ENCODE measurements at places on chromosomes 5 and 9.
A peak's percentile ranks its signal among the peaks of the same experiment; 100 is the strongest.

DNA sequence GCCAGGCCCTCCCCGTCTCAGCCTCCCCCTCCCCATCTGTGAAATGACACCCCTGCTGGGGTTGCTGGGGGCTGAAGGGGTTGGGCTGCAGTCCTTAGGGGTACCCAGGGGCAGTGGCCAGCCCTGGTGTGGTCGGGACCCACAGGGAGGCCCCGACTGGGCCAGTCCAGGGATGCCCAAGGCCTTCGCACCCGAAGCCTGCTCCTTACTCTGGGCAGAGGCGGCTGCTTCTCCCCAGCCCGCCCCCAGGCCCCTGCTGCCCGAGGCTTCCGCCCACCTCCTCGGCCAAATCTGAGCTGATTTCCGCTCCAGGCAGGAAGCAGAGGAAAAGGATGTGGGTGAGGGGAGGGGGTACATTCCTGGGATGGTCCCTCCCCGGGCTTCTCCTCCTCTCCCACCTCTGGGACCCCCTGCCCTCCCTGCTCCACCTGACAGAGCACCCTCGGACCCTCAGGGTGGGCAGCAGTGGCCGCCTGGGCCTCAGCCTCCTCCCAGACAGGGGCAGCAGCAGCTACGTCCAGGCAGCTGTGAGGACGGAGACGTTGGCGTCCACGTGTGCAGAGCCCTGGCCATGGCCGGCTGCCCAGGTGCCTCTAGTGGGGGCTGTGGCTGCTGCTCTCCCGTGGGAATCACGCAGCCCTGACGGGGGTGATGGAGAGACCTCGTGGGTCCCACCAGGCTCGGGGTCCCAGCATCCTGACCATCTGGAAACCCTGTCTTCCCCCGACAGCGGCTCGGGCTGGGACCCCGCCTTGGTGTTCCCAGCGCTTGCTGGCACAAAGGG lies 4.2 kb upstream of the NRARP start:
- DNase-seq = no peak

- no peak for DNase-seq
Measured at GRCh38 chr5:107951309-107951708, 280.6 kb upstream of the EFNA5 start.

- no peak for DNase-seq
Measured at GRCh38 chr9:137750566-137750965, 127.0 kb upstream of the CACNA1B start.

- no peak for DNase-seq
Measured at GRCh38 chr9:135805422-135806022, 101.8 kb downstream of the CAMSAP1 start.

GRCh38 chr5:21688655-21689054 lies 1164.5 kb downstream of the CDH12 start:
- DNase-seq = no peak

GRCh38 chr9:77111408-77111807 lies 65.9 kb upstream of the VPS13A start:
- no peak for DNase-seq

DNA sequence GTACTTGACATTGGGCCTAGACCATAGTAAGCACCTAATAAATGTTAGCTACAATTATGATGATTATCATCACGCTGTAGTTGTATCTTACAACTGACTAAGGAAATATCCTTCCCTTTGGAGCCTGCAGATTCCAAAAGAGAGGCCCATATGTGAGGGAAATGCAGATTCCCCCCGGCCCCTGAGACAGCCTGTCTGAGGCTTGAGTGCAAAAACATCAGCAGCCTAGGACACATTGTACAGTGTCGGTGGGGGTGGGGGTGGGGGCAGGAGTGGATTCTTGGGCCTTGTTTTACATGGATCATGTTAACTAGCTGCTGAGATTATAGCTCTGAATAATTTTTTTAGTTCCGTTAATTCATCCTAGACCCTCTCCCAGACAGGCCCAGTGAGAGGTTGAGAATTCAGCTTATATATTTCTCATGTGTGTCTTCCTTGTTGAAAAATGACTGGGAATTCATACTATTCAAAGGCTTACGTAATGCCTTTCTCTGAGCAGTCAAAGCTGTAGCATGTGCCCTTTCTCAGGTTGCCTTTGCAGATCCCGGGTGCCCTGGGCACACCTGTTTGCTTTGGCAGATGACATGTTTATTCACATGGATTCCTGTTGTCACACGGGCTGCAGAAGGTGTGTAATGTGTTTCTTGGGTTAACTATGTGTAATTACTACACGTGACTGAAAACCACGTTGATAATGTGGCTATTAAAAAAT lies 262.8 kb downstream of the NR3C1 start:
- DNase-seq = no peak

GRCh38 chr9:104329245-104329644 lies 174.8 kb upstream of the OR13F1 start:
- no peak for DNase-seq

- no peak for DNase-seq
Measured at GRCh38 chr5:102796498-102796897, 41.4 kb downstream of the PAM start.

- DNase-seq = no peak
Measured at GRCh38 chr5:72156946-72157624, 49.8 kb downstream of the MAP1B start.

DNA sequence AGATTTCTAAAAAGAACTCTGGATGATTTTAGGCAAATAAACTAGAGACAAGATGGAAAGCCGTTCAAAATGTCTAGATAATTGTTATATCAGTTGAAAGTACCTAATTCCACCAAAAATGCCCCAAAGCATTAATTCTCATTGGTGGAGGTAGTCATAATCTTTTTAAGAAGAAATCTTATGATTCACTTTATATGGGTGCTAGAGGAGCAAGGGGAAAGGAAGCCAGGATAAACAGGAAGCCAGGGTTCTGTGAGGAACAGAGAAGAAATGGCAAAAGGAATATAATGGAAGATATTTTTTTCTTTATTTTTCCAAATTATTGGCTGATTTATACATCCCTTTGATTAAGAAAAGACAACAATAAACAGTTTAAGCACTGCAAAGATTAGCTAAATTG lies 7.8 kb downstream of the YIPF5 start:
- no peak for DNase-seq

- no peak for DNase-seq
Measured at GRCh38 chr5:74363603-74364205, 276.8 kb downstream of the ENC1 start.

- DNase-seq = peak; percentile 72
Measured at GRCh38 chr5:151214614-151215545, 9.0 kb downstream of the CCDC69 start.

- no peak for DNase-seq
Measured at GRCh38 chr5:44389823-44390143, 563 bp upstream of the FGF10 start.

GRCh38 chr5:75667586-75667985 lies 49.7 kb downstream of the POC5 start:
- DNase-seq = no peak

DNA sequence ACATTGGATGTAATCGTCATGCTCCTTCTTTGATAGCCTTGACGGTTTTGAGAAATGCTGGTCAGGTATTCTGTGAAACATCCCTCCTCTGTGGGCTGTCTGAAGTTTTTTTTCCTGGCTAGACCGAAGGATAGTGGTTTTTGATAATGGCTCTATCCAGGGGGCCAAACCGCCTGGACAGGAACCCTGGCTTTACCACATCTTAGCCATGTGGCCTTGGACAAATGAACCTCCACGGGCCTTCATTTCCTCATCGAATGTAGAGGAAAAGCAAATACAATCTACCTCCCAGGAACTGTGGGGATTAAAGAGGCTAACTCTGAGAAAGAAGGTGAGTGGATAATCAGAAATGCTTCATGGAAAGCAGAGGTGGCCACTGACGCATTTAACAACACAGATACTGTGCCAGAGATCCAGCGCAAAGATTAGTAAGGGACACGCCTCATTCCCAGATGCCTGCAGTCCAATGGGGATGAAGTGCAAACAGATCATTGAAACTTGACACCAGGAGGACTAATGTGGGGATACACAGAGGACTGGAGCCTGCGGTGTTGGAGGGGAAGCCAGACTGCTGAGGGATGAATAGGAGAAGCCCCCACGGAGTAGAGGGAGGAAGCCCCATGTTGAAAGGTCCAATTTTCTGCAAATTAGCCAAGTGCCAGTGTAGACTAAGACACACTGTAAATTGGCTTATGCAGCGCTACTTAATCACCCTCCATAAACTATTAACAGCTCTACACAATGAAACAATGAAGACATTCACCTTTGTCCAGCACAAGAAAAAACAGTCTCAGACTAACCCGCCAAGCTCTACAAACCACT lies 41.6 kb downstream of the MYO10 start:
- DNase-seq = no peak

- no peak for DNase-seq
Measured at GRCh38 chr5:32805971-32806638, 95.0 kb downstream of the NPR3 start.

GRCh38 chr5:11595045-11595444 lies 309.2 kb downstream of the CTNND2 start:
- DNase-seq = no peak

- no peak for DNase-seq
Measured at GRCh38 chr9:18233776-18234445, 240.0 kb upstream of the ADAMTSL1 start.

GRCh38 chr9:130029223-130029973 lies 13.6 kb downstream of the FNBP1 start:
- DNase-seq = no peak

DNA sequence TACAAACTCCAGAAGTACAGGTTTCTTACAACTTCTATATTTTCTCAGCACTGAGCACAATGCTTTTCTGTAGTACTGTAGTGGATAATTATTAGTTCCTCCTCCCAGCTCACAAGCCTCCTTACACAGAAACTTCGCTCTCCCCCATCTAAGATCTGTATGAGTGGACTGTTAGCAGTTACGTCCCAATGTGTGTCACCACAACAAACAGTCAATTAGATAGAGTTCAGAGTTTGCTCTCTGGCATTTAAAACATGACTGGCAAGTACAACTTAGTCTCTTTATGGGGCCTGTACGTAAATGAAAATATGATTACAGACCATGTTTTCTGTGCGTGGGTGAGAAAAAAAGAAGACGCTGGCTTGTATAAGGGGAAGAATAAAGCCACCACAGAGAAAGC lies 631.4 kb upstream of the DMAC1 start:
- DNase-seq = no peak

DNA sequence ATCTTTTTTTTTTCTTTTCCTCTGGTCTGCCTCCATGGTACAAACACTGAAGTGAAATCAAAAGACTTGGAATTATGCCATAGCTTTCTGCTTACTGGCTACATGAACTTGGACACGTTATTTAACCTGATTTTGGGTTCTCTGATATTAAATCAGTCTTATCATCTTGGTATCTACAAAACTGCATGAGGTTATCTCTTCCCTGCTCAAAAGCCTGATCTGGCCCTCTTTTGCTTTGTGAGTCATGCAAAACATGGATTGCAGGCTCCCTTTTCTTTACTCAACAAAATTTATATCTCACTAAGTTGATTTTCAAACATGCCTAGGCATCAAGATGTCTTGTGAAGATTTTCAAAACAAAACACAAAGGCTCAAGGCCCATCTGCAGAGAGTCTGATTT lies 45.9 kb upstream of the FST start:
- DNase-seq = no peak

- DNase-seq = no peak
Measured at GRCh38 chr9:101073122-101073521, 44.6 kb downstream of the PLPPR1 start.

DNA sequence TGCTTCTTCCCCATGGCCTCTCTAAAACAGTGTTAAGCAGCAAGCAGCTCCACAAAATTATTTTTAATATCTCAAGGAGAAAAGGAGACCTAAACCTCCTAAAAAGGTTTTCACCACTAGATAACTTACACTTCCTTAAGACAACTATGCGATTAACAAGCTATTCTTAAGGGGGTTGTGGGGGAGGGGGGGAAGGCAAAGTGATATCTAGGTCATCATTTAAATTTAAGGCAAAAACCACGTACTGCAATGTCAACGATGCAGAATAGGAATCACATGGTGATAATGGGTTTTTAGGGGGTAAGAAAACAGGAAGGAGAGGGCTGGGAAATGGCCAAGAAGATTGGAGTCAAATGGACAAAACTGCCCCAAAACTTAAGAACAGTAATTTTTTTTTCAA lies 32.6 kb downstream of the CSNK1A1 start:
- no peak for DNase-seq

GRCh38 chr9:81411961-81412360 lies 277.4 kb downstream of the TLE1 start:
- DNase-seq = no peak

DNA sequence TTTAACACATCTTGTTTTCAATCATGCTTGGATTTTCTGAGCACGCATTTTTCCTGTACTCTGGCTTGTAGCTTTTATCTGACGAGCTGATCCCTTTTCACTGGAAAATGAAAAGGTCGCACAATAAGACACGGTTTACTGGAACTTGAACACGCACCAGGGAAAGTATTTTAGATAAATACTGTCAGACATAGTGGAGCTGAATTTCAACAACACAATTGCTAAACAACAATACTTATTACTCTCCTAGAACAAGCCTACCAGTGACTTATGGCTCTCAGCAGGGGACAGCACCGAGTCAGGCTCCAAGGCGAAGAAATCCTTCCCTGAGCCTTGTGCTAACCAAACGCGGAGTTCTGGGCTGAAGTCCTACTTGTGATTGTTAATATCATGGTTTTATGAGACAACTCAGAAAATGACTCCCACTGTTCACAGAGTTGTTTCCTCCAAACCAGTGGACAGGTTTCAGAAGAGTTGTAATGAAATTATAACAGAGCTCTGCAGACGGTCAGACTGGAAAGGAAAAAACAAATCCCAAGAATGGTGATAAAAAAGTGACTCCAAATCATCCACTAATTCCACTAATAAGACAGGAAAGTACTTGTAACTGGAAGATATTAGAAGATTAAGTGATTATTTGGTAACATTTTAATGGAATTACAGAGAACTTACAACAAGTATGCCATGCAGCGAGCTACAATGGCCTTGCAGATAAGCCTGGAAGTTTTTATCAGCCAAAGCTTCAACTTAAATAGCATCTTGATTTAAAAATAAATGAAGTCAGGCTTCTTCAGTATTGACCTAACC lies 359.6 kb downstream of the EBF1 start:
- no peak for DNase-seq

- peak; percentile 52 for DNase-seq
Measured at GRCh38 chr5:115180165-115180709, 10.5 kb upstream of the TRIM36 start.

DNA sequence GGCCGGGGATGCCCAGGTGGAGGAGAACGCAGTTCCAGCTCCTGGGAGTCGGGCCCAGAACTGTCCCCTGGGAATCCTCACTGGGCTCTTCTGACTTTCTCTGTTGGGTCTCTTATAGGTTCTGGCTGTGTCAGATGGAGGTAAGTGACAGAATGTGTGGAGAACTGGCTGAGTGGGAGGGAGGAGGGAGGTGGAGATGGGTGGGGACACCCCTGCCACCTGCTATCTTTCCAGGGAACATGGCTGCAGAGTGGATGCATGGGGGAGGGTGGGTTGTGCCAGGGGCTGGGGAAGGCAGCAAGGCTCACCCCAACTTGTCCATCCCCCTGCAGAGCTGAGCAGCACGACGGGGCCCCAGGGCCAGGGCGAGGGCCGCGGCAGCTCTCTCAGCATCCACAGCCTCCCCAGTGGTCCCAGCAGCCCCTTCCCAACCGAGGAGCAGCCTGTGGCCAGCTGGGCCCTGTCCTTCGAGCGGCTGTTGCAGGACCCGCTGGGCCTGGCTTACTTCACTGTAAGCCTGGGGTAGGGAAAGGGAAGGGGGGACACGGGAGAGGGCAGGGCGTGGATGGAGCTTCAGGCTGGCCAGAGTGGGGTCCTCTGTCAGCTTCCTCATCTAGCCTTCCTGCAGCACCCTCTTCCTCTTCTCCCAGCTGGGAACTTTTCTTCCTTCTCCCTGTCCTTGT lies 8.3 kb downstream of the RGS14 start:
- no peak for DNase-seq

- DNase-seq = no peak
Measured at GRCh38 chr5:149697001-149697400, 33.1 kb upstream of the PPARGC1B start.

Measured in GM10248 (cell line).